Lung (tissue), 17 donors: ENCODE measurements at places on chromosomes 4 and X. TPM values are rescaled to one million over a fixed set of nuclear protein-coding genes. Genes with fewer than 3 reads are reported as not detected.

DNA sequence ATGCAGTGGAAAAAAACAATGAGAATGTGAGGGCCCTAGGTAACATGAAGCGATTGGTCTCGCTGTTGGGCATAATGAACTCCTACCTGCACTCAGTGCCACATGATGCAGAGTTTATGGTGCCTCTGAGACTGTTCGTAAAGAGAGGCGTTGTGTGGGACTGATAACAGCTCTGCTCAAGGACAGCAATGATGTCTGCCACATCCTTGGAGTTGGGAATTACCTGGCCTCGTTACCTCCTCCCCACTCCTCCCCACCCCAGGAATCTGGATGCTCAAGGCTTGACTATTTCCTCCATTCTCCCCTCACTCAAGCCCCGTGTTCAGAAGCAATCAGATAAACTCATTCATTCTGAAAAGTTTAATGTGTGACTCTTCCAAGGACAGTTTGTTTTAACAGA, 148.0 kb upstream of the JADE1 start:
- H3K4me3 ChIP-seq: no peak overlapping the region
- H3K27ac ChIP-seq: peak overlapping the region; percentile 51
- H3K4me1 ChIP-seq: no peaks in the 10 kb centered on the region
- no peak for DNase-seq
- H3K36me3 ChIP-seq: no peaks in the 10 kb centered on the region

Gene GAGE13
- total RNA-seq: not detected

Gene PGK1
- total RNA-seq: 211 TPM

Gene FMR1NB
- total RNA-seq: not detected
